Mesenteric fat pad (tissue), 1 donor: ENCODE measurements at places on chromosomes 1 and 21. TPM values are rescaled to one million over a fixed set of nuclear protein-coding genes. Genes with fewer than 3 reads are reported as not detected.

DNA sequence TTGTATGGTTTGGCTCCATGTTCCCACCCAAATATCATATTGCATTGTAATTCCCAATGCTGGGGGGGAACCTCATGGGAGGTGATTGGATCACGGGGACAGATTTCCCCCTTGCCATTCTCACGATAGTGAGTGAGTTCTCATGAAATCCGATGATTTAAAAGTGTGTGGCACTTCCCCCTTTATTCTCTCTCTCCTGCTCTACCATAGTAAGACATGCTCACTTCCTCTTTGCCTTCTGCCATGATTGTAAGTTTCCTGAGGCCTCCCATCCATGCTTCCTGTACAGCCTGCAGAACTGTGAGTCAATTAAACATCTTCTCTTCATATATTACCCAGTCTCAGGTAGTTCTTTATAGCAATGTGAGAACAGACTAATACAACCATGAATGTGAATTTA is 211.6 kb upstream of the NR5A2 start:
- no peak for DNase-seq

DNA sequence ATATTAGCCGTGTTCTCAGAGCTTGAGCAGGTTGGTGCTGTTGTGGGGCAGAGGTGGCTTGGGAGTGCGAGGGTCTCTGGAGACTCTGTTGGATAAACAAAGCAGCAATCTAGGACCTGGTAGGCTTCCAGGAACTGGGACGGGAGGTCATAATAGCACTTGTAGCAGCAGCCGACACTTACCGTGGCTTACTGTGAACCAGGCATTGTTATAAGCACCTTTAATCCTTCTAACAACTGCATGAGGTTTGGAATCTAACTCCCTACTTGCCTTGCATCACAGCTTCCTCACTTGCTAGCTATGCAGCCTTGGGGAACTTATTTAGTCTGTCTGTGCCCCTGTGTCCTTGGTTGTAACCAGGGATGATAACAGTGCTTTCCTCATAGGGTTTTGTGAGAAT is 94.9 kb downstream of the NAV1 start:
- no peak for DNase-seq

DNA sequence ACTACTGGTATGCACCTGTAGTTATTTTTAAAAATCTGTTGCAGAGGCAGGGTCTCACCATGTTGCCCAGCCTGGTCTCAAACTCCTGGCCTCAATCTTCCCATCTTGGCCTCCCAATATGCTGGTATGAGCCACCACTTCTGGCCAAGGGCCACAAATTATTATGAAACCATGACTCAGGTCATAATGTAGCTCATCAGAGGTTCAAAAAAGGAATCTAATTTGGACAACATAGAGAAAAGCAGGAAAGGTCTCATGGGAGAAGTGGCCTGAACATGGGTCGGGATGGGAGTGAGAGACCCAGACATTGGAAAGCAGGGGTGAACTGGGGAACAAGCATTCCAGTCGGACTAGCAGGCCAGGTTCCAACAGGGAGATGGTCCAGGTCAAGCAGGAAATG is 45.2 kb upstream of the C1orf198 start:
- DNase-seq, result no peak

GRCh38 chr1:237774246-237774645 is 116.5 kb downstream of the ZP4 start:
- no peak for DNase-seq

DNA sequence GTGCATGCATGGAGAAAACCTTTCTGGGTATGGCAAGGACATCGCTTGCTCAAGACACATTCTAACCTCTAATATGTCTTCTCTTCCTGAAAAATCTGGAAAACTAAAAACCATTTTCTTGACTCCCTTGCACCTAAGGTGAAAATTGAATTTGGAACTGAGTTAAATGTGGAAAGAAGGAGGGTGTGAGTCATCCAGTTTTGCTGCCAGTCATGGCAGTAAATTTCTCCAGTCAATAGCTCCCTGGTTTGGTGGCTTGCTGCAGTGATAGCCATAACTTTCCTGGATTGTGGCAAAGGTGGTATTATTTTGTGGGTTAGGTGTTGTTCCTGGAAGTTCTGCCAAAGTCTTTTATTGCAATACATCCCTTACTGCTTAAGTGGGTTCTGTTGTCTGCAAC is 2.5 kb downstream of the ZCCHC17 start:
- no peak for DNase-seq

GRCh38 chr1:233393926-233394680 is 66.6 kb downstream of the MAP3K21 start:
- no peak for DNase-seq

DNA sequence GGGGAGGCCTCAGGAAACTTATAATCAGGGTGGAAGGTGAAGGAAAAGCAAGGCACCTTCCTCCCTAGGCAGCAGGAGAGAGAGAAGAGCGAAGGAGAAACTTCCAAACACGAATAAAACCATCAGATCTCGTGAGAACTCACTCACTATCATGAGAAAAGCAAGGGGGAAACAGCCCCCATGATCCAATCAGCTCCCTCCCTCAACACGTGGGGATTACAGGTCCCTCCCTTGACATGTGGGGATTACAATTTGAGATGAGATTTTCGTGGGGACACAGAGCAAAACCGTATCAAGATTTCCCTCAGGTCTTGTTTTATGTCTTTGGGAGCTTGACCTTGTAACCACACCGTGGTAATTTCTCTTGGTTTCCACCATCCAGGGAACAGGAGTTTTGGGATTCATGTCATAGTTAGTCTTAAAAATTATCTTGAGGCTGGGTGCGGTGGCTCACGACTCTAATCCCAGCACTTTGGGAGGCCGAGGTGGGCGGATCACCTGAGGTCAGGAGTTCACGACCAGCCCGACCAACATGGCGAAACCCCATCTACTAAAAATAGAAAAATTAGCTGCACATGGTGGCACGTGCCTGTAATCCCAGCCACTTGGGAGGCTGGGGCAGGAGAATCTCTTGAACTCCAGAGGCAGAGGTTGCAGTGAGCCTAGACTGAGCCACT is 47.2 kb upstream of the NBPF3 start:
- no peak for DNase-seq

DNA sequence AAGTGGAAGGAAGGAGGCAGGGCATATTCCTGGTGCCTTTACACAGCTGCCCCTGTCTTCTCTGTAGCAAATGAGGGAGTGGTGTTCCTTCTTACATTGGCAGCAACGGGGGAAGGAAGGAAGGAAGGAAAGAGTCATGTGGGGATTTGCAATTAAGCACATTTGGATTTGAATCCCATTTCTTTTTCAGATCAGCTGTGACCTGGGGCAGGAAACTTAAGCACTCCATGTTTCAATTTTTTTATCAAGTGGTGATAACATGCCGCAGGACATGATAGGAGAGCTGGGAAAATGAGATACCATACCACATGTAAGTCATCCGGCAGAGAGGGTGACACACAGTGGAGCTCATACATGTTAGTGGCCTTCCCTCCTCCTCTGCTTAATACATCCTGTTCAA is 186.8 kb downstream of the APP start:
- DNase-seq, result no peak

GRCh38 chr1:171828794-171829193 is 12.5 kb upstream of the DNM3 start:
- DNase-seq, result no peak

DNA sequence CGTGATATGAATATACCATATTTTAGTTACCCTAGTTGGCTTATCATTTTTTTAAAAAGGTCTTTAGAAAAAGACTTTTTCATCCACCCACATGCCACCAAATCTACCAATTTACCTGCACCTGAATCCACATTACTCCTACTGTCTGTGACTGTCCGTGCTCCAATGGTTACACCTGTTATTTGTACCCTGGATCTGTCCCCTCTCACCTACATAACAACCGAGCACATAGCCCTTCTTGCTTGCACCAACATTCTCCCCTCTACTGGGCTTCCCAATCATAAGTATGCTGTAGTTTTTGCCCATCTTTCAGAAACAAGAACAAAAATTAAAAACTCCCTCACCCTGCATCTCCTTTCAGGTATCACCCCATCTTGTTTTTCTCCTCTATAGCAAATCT is 17.6 kb downstream of the SOD1 start:
- no peak for DNase-seq

- peak; percentile 84 for DNase-seq
These were observed 6.9 kb downstream of the TFF3 start for GRCh38 chr21:42308161-42308913.

DNA sequence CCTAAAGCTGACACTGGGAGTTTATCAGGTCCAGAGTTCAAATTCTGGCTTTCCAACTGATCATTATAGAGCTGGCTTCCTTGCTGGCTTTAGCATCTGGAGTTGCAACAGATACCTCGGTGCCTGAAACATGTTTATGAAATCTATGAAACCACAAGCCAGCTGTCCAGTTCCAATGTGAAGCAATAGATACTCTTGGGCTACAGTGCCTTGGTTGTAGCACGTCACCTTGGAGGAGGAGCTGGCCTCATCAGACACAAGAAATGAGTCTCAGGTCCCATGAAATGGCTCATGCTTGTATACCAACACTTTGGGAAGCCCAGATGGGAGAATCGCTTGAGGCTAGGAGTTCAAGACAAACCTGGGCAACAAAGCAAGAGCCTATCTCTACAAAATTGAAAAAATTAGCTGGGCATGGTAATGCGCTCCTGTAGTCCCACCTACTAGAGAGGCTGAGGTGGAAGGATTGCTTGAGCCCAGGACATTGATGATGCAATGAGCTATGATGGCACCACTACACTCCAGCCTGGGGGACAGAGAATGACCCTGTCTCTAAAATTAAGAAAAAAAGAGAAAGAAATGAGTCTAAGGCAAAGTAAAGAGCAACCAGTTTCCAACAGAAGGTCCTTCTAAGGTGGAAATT is 132.5 kb upstream of the ZNF648 start:
- DNase-seq, result no peak

DNA sequence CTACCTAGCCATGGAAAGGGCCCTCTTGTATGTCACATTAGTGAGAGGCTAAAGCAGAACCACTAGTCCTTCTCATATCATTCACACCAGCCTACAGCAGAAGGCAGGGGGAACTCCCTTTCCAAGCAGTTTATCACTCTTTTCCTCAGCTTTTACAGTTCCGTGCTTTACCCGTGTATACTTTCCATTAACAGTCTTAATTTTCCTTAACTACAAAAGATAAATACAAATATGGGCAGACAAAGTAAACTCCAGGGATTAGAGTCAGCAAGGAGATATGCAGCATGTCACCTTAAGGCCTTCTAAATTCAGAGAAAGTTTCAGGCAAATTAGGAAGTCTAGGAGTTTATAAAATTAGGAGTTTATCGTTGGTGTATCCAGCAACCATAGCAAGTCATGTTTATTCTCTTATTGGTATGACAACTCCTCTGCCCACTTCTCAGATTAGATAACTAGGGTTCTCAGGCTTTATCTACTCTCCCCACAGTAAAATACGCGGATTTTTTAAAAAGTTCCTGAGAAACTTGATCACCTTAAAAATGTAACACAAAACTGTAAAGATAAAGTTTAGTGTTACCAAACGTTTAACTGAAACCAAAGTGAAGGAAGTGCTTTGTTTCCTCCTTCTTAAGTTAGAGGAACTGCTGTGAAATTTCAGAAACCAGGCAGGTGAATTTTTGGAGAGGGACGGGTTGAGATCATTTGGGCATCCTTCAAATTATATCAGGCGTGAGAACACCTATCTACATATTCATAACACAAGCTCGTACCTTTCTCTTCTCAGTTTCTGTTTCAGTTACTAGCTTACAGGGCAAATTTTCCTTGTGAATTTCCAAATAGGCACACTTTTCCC is 42.7 kb upstream of the SLC19A2 start:
- no peak for DNase-seq

GRCh38 chr1:58047265-58047858 is 499.2 kb downstream of the OMA1 start:
- DNase-seq, result no peak

- no peak for DNase-seq
These were observed 61.3 kb upstream of the BACH1 start for GRCh38 chr21:29237110-29238052.

GRCh38 chr21:44887807-44888580 is 14.5 kb upstream of the PTTG1IP start:
- no peak for DNase-seq

- no peak for DNase-seq
These were observed 47.0 kb downstream of the SERINC2 start for GRCh38 chr1:31460027-31460426.

DNA sequence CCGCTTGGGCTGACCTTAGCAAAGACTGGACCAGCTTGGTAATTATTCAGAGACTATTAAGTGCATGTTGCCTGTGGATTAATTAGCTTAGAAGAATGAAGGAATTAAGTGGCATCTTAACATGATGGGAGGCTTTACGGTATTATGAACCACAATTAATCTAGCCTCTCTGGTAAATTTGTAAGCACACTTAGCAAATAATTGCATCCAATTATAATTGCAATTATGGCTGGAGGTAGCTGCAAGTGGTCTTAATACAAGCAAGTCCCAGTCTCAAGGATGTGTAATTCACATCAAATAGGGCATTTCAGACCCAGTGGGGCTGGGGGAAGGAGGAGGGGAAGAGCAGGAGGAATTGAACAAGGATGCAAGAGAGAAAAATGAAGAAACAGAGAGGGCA is 151.6 kb downstream of the CNIH3 start:
- DNase-seq, result no peak

GRCh38 chr1:220511785-220512184 is 16.2 kb upstream of the MARK1 start:
- no peak for DNase-seq

ZMYM1 gene
- 9.5 TPM for total RNA-seq

AMY1B gene
- total RNA-seq, result not detected

PCAT6 gene
- total RNA-seq, result 1.2 TPM

CAMK2N1 gene
- 13.6 TPM for total RNA-seq

IFNLR1 gene
- total RNA-seq, result 0.22 TPM

GPR153 gene
- 32.3 TPM for total RNA-seq

GBP7 gene
- not detected for total RNA-seq
